Right ventricle myocardium superior (tissue), 1 donor: ENCODE measurements at places on chromosomes 5 and 9.

GRCh38 chr9:130543368-130543767, 36.0 kb upstream of the FUBP3 start:
- no peak for DNase-seq

DNA sequence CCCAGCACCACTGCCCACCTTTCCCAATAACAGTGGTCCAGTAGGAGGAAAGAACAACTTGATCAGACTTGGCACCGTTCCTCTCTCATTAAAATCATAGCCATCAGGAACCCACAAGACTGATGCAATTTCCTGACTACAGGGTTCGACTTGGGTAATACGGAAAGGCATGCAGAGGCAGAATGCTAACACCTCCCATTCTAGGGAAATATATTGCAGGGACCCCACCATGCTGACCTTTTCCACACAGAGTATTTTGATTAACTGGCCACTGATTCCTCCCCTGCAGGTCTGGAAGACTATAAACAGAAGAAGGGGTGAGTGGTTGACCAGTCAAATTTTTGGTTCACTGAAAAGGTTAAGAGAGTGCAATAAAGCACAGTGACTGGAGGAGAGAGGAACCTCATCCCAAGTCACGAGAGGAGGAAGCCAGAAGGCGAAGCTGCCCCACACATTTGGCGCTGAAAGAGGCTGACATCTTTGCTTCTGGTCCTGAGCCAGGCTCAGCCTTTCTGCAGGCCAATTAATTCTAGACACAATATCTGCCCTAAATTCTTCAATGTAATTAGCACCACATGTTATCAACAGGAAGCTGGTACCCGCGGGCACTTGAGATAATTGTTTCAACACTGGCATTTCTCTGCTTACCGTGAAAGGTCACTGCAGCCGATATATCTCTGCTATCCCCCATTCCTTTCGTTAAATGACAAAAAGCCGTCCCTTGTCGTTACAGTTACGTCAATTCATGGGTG, 64.7 kb upstream of the SPOCK1 start:
- DNase-seq, result peak; percentile 45

GRCh38 chr5:74042959-74043358, 417.0 kb downstream of the ARHGEF28 start:
- DNase-seq, result no peak

- peak; percentile 80 for DNase-seq
Measured at GRCh38 chr9:128072144-128073021, 4.4 kb downstream of the SLC25A25 start.

DNA sequence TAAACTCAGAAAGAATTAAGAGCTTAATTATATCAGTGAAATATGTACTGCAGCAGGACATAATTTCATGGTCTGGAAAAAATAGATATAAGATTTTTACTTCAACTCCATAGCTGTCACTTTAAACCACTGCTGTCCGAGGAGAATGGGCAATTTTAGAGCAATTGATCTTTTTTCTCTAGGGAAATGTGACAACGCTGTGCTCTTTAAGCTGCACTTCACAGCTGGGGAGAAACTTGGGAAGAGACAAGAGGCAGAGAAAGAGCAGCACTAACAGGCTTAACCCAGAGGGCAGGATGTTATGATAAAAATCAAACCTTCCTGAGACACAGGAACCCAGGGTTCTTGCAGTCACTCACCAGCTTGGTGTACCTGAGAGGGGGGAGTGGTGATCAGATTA, 92.0 kb downstream of the SPOCK1 start:
- no peak for DNase-seq

- no peak for DNase-seq
Measured at GRCh38 chr5:165405340-165405739, 1899.9 kb downstream of the MAT2B start.

- DNase-seq, result no peak
Measured at GRCh38 chr5:135211083-135211790, 177.2 kb upstream of the PITX1 start.

- DNase-seq, result no peak
Measured at GRCh38 chr9:89720696-89721175, 115.9 kb downstream of the GADD45G start.

- peak; percentile 72 for DNase-seq
Measured at GRCh38 chr9:137694962-137695875, 76.4 kb downstream of the EHMT1 start.

DNA sequence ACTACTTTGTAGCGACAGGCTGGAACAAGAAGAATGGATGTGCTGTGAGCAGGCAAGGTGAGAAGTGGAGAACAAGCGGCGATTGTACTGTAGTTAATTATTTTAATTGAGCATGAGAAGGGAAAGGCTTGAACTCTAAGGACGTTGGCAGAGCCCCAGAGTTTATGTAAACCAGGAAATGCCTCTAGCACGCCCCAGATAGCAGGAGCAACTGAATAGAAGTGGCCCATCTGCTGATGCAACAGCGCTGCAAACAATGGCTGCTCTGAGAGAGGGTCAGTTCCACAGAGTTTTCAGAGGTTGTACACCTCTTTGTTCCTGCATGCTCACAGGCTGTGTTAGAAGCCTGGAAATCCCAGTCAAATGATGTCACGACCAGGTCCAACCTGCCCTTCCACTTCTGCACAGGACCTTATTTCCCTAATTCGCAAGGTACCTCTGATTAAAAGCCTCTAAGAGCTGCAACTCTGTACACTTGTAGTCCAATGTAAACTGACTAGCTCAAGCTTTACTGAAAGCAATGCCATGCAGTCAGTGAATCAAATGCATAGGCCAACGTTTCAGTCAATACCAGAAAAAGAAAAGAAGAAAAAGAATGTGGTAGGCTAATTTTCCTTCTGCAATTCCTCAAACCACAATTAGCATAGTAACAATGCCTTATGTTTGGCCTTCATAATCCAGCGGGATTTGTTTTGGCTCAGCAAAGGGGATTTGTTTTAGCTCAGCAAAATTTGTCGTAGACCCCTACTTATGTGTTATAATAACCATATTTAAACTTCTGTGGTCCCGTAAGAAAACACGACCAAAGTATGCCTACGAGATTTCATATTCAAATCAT, 119.6 kb upstream of the RETREG1 start:
- no peak for DNase-seq

- DNase-seq, result no peak
Measured at GRCh38 chr9:27924502-27924901, 351.2 kb upstream of the C9orf72 start.

DNA sequence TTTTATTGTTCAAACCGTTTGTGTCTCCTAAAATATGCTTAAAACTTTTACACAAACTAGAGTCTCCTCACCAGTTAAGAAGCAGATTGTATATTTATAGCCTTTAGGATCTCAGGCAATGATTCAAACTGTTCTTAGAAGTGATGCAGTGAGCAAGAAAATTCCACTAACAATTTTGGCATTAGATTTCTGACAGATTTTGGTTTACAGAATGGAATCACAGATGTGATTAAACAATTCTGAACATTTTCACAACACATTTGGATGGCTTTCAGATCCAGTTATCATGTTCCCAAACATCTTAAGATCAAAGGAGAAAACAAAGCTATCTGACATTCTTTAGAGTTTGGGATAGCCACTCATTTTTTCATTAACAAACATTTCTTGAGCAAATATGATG, 181.7 kb upstream of the RIOK2 start:
- no peak for DNase-seq

- no peak for DNase-seq
Measured at GRCh38 chr9:18539203-18539693, 65.3 kb downstream of the ADAMTSL1 start.

DNA sequence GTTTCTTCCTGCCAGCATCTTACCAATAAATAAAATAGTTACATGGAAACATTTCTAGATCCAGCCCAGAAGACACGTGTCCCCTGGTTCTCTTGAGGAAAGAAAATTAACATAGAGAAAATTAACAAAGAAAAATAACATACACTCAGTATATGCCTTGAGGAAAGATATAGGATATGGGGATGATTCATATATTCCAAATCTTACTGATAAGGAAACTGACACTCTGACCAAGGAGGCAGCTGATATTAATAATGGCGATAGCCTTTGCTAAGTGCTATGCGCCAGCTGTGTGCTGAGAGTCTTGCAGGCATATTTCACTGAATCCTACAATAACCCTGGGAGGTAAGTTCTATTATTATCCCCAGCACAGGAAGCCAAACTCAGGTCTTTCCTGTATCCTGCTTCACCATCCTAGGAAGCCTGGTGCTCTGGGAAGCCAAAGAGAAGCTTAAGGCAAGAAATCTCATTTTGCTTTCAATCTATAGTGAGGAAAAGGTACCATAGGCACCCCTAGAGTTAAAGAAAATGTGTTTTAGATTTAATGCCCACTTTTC, 302.7 kb upstream of the NREP start:
- no peak for DNase-seq

DNA sequence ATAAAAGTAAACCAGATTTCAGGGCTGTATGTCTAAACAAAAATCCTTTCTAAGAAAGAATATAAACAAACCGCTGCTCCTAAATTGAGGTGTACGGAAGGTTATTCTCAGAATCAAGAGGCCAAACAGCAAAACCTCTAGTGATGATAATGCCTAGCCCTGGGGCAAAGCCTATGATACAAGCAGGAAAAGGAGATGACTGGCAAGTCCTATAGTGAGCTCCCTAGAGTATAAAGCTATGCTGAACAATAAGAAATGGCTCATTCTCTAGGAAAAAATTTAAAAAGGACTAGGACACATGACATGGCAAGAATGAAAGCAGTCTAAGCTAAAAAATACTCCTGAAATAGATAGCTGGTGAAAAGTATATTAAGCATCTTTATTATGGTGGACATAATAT, 187.1 kb downstream of the BNC2 start:
- no peak for DNase-seq

- no peak for DNase-seq
Measured at GRCh38 chr5:58871648-58872242, 288.9 kb downstream of the RAB3C start.

DNA sequence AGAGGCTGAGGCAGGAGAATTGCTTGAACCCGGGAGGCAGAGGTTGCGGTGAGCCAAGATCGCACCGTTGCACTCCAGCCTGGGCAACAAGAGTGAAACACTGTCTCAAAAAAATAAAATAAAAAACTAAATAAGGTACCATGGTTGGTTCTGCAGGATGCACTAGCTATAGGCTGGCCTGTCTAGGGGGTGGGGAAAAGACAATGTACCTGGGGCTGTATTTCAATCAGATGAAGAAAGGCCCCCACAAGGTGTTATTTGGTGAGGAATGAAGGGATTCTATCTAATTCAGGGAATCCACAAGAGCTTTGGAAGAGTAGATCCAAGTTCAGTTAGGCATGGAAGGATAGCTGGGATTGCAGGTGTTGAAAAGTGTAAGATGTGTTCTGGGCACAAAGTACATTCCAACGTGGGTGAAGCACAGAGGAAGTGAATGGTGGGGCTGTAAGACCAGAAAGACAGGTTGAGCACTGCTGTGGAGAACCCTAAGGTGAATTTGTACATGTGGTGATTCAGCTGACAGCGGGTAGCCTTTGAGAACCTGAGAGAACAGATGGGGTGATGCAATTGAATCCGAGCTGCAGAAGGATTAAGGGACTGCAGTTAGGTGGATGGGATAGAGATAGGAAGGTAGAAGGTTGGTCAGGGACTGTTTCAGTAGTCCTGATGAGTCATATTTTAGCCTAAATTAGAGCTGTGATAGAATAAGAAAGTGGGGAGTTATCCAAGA, 71.8 kb downstream of the CAST start:
- DNase-seq, result no peak

DNA sequence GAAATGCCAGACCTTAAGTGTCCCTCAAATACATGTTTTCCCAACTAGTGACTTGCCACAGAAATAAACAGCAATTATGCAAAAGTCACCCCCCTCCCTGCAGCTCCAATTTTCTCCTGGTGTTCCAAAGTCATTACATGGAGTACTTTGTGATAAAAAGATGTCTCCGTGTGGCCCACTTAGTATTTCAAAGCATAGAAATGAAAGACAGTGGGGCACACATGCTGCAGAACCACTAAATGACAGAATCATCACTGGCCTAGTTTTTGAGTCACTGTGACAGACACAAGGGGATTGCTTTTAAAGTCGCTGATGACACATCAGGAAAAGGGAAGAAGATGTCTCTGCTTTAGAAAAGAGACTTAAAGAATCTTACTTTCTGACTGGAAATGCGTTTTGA, 323.4 kb downstream of the PSAT1 start:
- DNase-seq, result no peak

- peak; percentile 55 for DNase-seq
Measured at GRCh38 chr5:113425909-113426308, 8.9 kb downstream of the TSSK1B start.

DNA sequence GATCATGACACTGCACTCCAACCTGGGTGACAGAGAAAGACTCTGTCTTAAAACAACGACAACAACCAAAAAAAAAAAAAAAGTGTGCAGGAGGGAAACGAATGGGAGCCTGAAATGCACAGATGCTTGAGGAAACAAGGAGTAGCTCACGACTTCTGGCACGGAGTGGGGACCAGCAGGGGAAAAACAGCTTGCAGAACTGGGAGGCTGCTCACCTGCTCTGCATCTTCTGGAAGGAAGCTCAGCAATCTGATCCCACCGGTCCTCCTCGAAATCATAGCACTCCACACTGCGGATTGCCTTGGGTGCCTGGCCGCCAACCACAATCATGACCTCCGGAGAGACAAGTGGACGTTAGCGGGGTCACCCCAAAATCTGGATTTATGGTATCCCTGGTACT, 96.2 kb downstream of the KLHL3 start:
- DNase-seq, result no peak

- no peak for DNase-seq
Measured at GRCh38 chr5:78638973-78639669, 9.5 kb downstream of the LHFPL2 start.

GRCh38 chr5:38719916-38720315, 125.9 kb upstream of the OSMR start:
- no peak for DNase-seq

DNA sequence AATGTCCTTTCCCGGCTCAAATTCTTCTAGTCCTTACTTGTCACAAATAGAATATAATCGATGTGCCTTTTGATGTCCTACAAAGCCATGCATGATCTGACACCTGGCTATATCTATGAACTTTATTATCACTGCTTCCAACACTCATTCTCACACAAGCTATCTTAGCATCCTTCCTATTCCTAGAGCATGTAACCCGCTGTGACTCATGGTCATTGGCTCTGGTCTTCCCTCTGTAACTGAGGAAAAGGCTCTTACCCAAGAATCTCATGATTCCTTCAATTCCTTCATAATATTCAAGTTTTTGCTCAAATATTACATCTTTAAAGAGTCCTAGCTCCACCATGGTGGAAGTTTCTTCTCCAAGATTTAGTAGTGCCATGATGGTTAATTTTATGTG, 480.0 kb upstream of the PAPPA start:
- DNase-seq, result no peak
